Lung microvascular endothelial cell (primary cell): ENCODE measurements at places on chromosomes 11 and 22. TPM values are rescaled to one million over a fixed set of nuclear protein-coding genes. Genes with fewer than 3 reads are reported as not detected.

The ETS1 gene
- 86.3 and 88.5 TPM in 2 replicates for total RNA-seq

The CAT gene
- 23.5 and 28.2 TPM in 2 replicates for total RNA-seq

The JAML gene
- under 0.01 TPM in 1 of 2 replicates, not detected in the other for total RNA-seq

The KRTAP5-3 gene
- total RNA-seq: not detected in 2 replicates

DNA sequence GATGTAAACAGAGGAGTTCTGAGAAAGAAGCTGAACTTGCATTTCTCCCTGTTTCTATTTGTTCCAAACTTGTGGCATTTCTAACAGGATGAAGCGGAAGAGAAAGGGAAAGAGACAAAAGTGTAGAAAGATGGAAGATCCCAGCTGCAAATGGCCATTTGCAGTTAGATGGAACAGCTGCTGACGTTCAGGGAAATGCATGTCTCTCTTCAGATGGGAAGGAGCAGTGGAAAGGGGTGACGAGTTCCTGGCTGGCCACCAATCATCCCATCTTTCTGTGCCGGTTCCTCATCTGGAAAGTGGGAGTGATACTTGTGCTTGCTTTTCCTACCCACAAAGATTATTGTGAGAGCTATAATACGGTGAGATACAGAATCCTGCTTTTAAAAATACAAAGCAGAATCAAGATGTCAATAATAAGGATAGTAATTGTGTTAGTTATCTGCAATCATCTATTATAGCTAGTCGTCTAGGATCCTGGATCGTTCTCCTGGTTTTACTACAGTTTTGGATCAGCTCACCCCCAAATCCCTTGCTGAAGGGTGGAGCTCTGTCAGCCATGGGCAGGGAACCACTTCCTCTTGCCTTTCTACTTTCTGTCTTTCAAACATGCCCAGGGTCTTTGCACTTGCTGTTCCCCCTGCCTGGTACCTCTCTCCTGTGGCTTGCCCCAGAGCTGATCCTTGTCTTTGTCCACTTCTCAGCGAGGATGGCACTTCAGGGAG, 1.2 kb upstream of the TIMP3 start:
- no peak for DNase-seq

DNA sequence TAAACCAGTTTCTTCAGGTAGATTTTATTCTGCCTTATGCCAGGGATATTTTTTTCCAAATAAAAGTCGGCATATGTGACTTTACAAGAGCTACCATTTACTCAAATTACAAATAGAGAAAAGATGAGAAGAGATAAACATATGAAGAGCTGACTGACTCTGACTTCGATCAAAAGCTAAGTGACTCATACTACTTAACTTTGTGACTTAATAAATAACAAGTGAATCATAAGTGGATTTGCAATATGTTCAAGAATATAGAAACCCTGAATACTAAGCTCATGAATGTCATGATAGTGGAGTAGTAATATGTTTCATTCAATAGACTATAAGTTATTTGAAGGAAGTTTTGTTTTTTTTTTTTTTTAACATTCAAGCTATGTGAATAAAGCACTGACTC, 130.5 kb upstream of the ANO3 start:
- DNase-seq: no peak

DNA sequence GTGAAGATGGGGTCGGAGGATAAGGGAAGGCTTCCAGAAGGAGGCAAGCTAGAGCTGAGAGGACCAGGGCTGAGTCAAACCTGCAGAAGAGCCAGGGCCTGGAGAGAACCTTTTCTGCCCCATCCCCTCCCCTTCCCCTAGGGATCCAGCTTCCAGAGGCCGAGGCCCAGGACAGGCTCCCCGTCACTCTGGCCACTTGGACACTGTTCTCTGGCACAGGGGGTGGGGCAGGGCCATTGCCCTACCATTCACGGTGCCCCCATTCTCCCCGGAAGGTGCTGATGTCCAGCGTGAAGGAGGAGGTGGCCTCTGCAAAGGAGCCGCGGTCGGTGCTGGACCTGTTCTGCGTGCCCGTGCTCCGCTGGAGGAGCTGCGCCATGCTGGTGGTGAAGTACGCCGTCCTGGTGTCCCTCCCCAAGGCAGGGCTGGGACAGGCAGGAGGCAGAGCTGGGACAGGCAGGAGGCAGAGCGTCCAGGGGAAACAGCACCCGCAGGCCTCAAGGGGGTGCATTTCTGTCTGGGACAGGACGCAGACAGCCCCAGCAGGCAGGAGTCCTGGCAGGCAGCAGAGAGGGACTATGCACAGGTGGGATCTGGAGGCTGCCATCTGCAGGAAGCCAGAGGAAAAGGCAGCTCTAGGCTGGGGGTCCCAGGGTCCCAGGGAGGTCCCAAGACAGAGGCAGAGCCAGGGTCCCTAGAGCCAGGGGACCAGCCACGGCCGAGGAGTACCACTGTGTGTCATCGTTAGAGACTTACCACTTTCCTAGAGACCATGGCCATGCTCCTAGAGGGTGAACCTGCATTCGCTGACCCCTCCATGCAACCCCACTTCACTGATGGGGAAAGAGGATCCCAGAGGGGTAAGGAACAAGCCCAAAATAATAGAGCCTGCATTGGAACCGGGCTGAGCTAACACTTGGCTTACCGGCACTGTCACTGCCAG, 25.8 kb upstream of the SLC22A12 start:
- no peak for DNase-seq

The NTM gene
- under 0.01 TPM in 1 of 2 replicates, not detected in the other for total RNA-seq

DNA sequence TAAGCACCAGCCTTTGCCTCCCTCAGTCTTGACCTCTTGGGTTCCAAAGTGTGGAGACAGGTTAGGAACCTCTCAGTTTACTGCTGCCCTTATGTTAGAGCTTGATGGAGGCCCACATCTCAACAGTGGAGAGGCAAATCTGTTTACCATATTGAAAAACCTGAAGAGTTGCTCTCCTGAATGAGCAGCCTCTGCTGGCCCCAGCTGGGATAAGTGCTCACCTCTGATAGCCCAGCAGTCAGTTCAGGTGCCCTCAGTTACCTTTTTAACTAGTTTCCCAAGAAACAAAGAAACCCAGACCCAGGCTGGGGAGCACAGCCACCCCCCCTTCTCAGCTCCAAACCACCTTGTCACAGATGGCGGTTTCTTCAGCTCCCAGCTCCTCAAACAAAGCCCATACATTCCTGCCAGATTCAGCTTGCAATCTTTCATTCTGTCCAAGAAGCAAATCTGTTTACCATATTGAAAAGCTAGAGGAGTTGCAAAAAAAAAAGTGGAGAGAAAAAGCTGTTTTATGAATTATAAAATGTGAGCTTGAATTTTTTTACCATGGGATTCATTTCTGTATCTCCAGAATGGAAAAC, 57.2 kb downstream of the PPFIBP2 start:
- DNase-seq: no peak

GRCh38 chr11:7672960-7673723, at the start of gene CYB5R2:
TSS of gene CYB5R2 (minus strand) at chr11:7673500. CDS start at chr11:7672825, 675 bp downstream.
- DNase-seq: no peak
